ENCODE measurements at places on chromosomes 5 and 9.

GRCh38 chr5:89728134-89728533 lies 681.4 kb downstream of the CETN3 start:
- no peak for DNase-seq

- no peak for DNase-seq
Observed at GRCh38 chr9:135664266-135664665, 1.2 kb downstream of the LCN9 start.

- DNase-seq: no peak
Observed at GRCh38 chr5:140674211-140674610, 835 bp upstream of the DND1 start.

- no peak for DNase-seq
Observed at GRCh38 chr5:113058706-113059226, 82.2 kb downstream of the DCP2 start.

DNA sequence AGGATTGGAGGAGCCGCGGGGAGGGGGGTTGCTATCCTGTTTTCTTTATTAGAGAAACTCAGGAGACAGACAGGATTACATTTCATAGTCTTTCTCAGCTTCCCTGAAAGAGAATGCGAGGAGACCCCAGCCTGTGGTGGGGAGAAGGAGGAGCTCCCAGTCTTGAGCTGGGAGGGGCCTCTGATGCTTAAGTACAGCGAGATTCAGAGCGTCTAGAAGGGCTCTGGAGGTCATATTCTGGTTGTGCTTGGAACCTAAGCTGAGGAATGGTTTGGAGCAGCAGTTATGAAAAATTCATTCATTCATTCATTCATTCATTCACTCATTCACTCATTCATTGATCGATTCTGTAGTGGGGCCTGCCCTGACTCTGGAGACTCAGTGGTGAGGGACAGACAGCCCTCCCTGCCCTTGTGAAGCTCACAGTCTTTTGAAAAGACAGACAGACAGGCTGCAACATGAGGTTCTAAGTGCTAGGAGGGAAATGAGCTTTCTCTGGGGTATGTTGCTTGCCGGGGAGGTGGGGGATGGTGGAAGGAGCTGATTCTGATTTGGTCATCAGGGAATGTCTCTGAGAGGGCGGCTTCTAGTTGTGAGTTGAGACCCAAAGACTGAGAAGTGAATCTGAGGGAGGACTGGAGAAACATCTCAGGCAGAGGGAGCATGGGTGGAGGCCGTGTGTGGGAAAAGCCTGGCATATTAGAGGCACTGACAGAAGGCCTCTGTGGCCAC lies 2.5 kb upstream of the SPRY4 start:
- no peak for DNase-seq

DNA sequence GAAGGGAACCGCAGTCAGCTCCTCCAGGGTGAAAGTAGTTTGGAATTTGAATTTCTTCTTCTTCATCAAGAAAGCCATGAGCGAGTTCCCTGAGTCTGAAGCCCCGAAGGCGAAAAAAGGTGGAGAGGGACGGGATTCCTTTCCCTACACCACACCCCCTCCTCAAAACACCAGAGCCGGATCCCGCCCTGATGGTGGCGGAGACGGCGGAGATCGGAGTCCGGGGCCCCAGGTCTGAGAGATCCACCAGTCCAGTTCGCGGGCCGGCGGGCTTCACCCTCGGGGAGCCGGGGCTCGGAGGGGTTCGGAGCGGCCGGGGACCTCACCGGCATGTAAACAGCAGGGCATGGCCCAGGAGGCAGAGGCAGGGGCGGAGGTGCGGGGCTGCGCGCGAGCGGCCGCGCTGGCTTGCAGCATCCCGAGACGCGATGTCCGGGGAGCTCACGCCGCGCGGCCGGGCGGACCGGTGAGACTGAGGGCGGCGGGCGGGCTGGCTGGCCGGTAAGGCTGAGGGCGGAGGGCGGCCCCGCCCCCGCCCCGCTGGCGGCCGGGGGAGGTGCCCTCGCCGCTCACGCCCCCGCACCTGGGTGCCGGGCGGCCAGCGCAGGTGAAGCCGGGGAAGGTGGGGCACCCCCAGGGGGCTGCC lies 606 bp downstream of the EEIG1 start:
- DNase-seq: no peak

GRCh38 chr5:19274578-19274977 lies 713.4 kb downstream of the CDH18 start:
- DNase-seq: no peak

DNA sequence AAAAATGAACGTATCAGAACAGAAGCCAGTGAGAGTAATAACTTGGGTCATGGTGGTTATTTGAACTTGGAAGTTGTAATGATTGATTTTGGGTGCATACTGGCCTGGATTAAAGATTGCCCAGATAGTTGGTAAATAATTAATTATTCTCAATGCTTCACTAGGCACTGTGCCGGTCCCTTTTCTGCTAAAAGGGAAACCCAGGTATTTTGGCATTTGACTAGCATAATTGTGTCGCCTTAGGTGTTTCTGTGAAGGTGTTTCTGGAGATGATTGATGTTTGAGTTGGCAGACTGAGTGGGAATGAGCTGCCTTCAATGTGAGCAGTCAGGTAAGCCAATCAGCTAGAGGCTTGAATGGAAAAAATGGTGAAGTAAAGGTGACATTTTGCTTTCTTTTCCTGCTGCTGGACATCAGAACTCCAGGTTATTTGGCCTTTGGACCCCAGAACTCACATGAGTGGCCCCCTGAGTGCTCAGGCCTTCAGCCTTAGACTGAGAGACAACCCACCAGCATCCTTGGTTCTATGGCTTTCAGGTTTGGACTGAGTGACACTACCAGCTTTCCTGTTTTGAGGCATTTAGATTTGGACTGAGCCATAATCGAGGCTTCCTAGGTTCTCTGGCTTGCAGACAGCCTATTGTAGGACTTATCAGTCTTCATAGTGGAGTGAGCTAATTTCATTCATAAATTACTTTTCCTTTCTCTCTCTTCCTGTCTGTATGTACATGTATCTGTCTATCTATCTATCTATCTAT lies 120.7 kb upstream of the PAPPA start:
- no peak for DNase-seq

DNA sequence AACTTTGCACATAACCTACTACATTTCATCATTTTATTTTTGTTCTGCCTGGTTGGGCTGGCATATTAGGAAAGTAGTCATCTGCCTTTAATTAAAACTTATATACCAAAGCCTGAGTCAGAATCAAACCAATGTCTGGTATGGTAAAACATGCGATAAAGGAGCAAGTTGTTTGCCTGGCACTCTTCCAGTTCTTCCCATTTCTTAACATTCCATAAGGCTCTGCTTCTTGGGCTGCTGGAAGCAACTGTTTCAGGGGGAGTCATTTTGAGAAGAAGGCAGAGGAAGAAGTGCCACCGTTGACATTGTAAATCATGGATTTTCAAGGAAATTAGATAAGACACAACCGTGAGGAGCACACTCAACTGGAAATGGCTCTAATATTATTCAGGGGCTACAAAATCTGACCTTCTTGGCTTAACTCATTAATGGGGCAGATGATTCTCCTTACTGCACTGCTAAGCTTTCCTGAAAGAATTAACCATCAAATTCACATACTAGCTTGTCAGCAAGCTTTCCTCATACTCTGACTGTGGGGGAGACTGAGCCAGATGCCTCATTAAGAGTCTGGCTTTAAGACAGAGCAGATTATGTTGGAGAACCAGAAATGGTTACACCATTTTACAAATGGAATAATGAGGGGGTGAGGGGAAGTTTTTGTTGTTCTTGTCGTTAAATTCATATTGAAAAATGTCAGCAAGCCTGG lies 391.0 kb downstream of the TMEM232 start:
- no peak for DNase-seq

DNA sequence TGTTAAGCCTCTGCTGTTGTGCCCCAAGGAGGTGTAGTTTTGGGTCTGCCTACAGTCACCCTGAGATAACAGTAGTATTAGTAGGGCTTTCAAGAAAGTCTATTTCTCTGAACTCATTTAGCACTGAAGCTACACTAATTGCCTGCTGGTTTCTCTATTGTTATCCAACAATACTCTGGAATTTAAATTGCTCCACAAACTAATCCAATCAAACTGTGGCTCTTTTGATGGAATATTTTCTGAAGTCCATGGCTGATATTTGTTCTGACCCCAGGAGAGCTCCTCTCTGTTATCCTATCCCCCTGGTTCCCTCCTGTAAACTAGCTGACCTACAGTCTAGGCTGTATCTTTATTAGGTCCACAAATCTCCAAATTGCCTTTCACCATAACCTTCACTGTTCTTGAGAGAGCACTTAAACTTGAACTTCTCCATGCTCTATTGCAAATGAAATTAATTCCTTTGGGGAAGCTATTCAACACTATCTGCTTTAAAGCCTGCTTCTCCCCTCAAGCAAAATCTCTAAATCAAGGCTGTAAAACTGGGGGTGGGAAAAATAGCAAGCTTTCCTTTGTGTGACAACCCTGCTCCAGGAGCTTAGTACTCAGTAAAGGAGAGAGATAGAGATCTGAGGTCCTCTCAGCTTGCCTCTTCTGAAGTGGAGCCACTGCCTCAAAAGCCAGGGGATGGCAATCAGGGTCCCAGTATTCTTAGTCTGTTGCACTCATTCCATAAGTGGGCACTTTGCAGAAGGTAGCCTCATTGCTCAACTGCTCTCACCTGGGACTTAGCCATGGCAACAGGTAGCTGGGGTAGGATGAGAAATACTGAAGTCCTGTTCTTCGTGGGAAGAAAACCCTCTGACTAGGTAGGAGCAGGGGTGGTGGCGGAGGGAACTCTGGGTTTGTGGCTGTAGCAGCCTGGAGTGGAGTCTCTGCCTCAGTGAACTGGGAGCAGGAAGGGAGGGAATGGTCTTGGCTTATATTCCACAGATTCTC lies 110.9 kb downstream of the MACIR start:
- DNase-seq: no peak

- no peak for DNase-seq
Observed at GRCh38 chr5:130110328-130110727, 206.1 kb downstream of the CHSY3 start.

GRCh38 chr5:87885758-87886157 lies 382.9 kb downstream of the TMEM161B start:
- DNase-seq: no peak

DNA sequence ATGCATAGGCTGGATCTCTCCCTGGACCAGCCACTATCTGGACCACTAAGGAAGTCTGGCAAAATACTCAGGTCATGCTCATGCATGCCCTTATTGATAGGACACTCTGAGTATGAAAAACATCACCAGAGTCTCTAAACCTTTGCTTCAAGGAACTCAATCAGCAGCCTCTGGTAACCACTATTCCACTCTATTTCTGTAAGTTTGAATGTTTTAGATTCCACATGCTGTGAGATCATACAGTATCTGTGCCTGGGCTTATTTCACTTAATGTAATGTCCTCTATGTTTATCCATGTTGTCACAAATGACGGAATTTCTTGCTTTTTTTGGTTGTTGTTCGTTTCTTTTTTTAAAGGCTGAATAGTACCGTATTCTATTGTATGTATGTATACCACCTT lies 68.3 kb downstream of the TARS1 start:
- no peak for DNase-seq

DNA sequence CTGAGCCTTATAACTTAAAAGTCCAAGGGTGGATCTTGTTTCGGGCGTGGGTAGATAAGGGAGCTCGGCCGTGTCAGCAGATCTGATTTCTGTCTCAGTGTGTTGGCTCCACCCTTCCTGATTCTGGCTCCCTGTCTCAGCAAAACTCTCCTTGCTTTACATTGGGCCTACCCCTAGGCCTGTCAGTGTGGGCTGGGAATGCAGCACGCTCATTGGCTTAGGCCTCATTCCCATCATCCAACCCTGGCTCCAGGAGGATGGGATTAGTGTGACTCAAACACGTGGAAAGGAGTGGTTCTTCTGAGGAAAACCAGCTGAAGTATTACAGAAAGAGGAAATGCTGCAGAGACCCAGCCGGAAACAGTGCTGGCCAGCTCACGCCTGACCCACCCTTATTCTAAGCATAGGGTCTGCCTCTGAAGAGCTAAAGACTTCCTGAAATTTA lies 59.9 kb downstream of the ZFAND5 start:
- DNase-seq: no peak

GRCh38 chr5:58648846-58649245 lies 66.0 kb downstream of the RAB3C start:
- DNase-seq: no peak

DNA sequence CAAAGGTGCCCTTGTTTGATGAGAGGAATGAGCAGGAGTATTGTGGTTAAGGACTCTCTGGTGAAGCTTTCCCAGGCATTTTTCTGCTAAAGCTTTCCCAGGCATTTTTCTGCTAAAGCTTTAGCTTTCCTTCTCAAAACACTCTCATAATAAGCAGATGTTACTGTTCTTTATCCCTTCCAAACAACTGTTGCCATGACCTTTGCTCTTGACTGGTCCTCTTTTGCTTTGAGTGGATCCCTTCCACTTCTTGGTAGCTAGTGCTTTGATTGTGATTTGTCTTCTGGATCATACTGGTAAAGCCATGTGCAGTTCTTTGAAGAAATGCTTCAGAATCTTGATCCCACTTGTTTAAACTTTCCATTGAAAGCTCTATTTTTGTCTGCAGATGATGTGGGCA lies 85.8 kb downstream of the GPBP1 start:
- DNase-seq: no peak

DNA sequence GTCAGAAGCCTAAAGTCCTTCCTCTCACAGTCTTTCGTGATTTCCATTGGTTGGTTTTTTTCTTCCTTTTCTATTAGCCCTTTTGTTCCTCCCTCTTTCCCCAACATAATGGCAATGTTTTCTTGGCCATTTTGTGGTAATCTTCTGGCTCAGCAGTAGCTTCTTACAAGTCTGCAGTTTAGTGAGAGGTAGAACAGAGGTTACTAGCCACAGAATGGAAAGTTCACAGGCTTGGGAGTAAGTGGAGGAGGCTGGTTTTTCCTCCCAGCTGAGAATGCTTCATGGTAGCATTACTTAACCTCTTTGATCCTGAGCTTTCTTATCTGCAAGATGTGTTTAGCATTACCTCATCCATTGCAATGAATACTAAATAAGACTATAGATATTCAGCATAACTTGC lies 346.9 kb downstream of the NFIB start:
- no peak for DNase-seq

DNA sequence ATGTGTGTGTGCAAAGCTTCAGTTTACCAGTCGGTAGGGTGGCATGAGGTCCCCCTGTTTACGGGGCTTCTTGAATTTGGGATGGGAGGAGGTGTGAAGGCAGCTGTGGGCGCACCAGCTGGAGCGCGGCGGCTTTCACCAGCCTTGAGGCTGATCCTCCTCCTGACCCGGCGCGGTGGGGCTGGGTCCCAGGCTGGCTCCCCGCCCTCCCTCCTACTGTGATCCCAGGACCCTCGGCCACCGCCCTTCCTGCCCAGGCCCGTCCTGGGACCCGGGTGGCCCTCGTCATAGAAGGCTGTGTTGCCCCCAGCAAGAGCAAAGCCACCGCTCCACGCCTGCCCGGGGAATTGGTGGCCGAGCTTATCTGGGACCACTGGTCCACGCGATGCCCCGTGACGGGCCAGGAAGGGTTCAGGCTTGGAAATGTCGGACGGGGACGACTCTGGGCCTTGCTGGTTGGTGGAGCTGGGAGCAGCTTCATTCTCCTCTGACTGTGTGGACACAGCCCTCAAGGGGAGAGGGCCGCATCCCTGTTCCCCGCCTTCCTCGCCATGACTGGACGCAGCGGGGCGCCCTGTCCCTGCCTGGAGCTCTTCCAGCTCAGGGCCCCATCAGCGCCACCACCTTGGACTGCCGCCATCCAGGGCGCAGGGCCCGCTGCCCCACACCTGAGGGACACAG lies 271.1 kb upstream of the IRX1 start:
- DNase-seq: no peak

Measured in GOT3 (cell line).